ENCODE measurements at places on chromosomes 12 and 14. TPM values are rescaled to one million over a fixed set of nuclear protein-coding genes. Genes with fewer than 3 reads are reported as not detected.
A peak's percentile ranks its signal among the peaks of the same experiment; 100 is the strongest.

Gene SOAT2
- total RNA-seq, result not detected

Gene HRK
- total RNA-seq, result not detected

Gene OR2AP1
- not detected for total RNA-seq

Gene CPSF2
- 53.4 TPM for total RNA-seq

Gene PARPBP
- total RNA-seq, result 0.76 TPM

Gene KRT74
- total RNA-seq, result not detected

Gene DTX1
- 1.6 TPM for total RNA-seq

Gene KRT81
- not detected for total RNA-seq

Gene KCNC2
- total RNA-seq, result not detected

DNA sequence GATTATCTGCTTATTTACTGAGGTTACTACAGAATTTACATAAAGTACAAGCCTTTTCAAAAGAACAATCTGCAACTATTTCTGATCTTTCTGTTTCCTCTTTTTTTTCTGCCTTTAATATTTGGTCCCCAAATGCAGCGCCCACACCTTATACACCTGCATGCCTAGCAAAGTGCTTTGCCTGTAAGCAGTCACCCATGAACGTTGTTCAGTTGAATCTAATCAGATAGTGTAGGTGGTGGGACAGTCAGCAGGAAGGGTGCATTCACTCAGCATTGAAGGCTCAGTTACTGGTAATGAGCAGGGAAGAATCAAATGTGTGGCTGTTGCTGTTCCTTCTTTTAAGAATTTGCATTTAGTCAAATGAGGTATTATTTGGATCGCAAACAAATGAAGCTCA, 108.4 kb downstream of the GPR135 start:
- H3K4me1 ChIP-seq, result peaks cover 38% of the 10 kb centered on the region
- H3K27ac ChIP-seq, result no peak overlapping the region
- DNase-seq, result no peak
- peaks cover 29% of the 10 kb centered on the region for H3K36me3 ChIP-seq
- no peaks in the 10 kb centered on the region for H3K27me3 ChIP-seq

DNA sequence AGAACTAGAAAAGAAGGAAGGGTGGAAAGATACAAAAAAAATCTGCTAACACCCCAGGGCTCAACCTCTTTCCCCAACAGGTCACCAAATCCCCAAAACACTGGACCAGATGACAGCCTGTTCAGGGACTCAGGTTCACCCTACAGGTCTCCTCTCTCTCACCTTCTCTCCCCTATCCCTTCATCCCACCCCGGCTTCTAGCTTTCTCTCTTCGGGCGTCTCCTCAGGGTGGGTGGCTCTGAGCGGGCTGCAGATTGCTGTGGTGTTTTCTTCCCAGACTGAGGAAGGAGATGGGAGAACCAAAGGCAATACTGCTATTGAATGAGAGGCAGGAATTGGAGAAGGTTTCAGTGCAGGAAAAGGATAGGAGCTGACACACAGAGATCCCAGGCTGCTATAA, 39.3 kb downstream of the ANO2 start:
- H3K27ac ChIP-seq, result no peak overlapping the region
- peaks cover 6% of the 10 kb centered on the region for H3K27me3 ChIP-seq
- no peak for DNase-seq

DNA sequence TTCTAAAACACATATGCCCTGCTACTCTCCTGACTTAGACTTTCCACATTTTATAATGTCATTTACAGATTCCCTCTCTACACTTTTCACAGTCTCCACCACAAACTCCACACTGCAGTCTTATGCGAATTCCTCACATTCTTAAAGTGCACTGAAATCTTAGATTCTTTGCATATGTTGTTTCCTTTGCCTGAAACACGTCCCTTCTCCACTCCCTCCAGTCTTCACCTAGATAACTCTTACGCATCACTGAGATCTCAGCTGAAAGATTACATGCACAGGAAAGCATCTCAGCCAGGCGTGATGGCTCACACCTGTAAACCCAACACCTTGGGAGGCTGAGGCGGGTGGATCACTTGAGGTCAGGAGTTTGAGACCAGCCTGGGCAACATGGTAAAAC, 3.8 kb upstream of the ARHGAP9 start:
- H3K4me3 ChIP-seq, result no peak overlapping the region
- H3K4me1 ChIP-seq, result peaks cover under 1% of the 10 kb centered on the region
- no peak for DNase-seq
- H3K27ac ChIP-seq, result no peak overlapping the region

- no peak for DNase-seq
- H3K27me3 ChIP-seq, result peaks cover 2% of the 10 kb centered on the region
- H3K4me3 ChIP-seq, result no peak overlapping the region
- no peaks in the 10 kb centered on the region for H3K36me3 ChIP-seq
- H3K4me1 ChIP-seq, result no peaks in the 10 kb centered on the region
- no peak overlapping the region for H3K27ac ChIP-seq
Observed at GRCh38 chr12:25146686-25147085, 48.3 kb downstream of the DNAI7 start.

DNA sequence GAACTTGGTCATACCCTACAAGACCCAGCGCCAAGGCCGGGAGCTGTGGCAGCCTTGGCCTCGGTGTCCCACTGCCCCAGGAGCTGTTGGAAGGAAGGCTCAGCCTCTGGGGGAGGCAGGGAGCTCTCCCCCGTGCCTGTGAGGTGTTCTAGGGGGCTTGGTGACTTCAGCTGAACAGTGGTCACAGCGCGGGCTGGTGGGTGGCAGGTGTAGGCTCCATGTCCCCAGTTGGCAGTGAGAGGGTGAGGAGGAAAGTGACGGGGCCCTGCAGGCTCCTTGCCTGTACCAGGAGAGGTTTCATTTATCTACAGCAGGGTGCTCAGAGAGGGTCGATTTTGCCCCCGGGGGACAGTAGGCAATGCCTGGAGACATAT, 47.5 kb downstream of the DLK1 start:
- peaks cover 5% of the 10 kb centered on the region for H3K27me3 ChIP-seq
- H3K4me3 ChIP-seq, result no peak overlapping the region
- H3K36me3 ChIP-seq, result no peaks in the 10 kb centered on the region
- H3K27ac ChIP-seq, result no peak overlapping the region
- DNase-seq, result no peak

DNA sequence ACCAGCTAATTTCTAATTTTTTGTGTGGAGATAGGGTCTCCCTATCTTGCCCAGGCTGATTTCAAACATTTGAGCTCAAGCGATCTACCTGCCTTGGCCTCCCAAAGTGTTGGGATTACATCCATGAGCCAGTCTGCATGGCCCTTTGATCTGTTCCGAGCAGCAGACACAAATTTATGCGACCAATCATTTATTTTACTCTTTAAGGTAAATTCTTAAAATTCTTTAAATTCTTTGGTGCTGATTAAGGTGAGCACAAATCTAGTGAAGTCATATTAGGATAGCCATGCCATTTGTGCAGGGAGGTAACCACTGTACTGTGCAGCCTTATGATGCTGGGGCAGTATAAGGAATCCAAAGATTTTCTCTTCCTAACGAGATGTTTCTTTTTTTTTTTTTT, 135.7 kb downstream of the SRGAP1 start:
- no peaks in the 10 kb centered on the region for H3K36me3 ChIP-seq
- H3K4me3 ChIP-seq, result no peak overlapping the region
- H3K27ac ChIP-seq, result no peak overlapping the region
- H3K4me1 ChIP-seq, result no peaks in the 10 kb centered on the region
- DNase-seq, result no peak
- no peaks in the 10 kb centered on the region for H3K27me3 ChIP-seq

DNA sequence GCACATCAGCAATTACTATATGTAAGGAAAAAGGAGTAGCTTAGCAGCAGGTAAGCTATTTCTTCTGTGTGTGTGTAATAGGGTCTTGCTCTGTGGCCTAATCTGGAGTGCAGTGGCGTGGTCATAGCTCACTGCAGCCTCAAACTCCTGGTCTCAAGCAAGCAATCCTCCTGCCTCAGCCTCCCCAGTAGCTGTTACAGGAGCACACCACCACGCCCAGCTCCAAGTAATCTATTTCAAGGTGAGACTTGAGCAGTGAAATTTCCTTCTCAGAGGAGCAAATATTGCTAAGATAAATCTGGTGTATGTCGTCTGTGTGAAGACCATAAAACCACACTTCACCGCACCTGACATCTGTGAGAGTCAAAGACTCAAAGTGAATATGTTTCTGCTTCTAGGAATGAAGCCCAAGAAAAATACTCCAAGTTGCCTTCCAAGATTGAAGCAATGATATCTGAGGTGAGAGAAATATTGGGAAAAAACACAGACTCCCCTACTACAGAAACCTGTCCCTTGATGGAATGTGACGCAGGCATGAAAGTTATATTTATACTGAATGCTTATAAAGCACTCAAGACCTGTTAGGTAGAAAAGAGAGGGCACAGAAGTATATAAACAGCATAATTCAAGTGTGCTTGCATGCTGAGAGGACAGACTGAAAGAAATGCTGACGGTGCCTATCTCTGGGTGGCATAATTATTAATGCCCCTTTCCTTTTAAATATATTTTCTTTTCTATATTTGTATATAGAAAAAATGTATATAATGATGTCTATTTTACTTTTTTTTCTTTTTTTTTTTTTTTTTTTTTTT, 2.5 kb upstream of the SELPLG start:
- no peak overlapping the region for H3K27ac ChIP-seq
- DNase-seq, result no peak
- H3K27me3 ChIP-seq, result no peaks in the 10 kb centered on the region
- no peaks in the 10 kb centered on the region for H3K36me3 ChIP-seq
- H3K4me1 ChIP-seq, result peaks cover 11% of the 10 kb centered on the region

GRCh38 chr14:60238955-60239354, 10.1 kb upstream of the PPM1A start:
- no peak for DNase-seq
- peaks cover 9% of the 10 kb centered on the region for H3K4me1 ChIP-seq
- H3K36me3 ChIP-seq, result no peaks in the 10 kb centered on the region
- H3K27ac ChIP-seq, result no peak overlapping the region
- H3K27me3 ChIP-seq, result no peaks in the 10 kb centered on the region

DNA sequence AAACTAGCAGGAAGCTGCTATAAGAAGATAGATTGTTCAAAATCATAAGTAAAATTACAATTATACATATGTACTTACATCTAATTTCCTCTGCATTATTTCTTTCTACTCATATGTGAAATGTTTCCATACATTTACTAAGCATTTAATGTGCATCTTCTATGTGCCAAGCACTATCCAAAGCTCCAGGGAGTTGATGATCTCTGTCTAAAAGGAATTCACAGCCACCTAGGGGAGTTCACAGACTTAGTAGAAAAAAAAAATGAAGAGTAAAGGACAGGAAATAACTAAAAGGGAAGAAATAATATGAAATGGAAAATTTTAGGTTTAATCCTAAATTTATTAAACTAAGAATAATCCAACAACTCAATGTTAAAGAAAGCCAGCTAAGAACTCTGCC, 91.7 kb downstream of the EFCAB11 start:
- H3K27me3 ChIP-seq, result no peaks in the 10 kb centered on the region
- H3K36me3 ChIP-seq, result no peaks in the 10 kb centered on the region
- DNase-seq, result no peak
- no peak overlapping the region for H3K27ac ChIP-seq

- H3K4me1 ChIP-seq, result no peaks in the 10 kb centered on the region
- no peak overlapping the region for H3K27ac ChIP-seq
- H3K4me3 ChIP-seq, result no peak overlapping the region
- H3K27me3 ChIP-seq, result no peaks in the 10 kb centered on the region
Observed at GRCh38 chr14:29937116-29937515, 9.5 kb upstream of the PRKD1 start.

DNA sequence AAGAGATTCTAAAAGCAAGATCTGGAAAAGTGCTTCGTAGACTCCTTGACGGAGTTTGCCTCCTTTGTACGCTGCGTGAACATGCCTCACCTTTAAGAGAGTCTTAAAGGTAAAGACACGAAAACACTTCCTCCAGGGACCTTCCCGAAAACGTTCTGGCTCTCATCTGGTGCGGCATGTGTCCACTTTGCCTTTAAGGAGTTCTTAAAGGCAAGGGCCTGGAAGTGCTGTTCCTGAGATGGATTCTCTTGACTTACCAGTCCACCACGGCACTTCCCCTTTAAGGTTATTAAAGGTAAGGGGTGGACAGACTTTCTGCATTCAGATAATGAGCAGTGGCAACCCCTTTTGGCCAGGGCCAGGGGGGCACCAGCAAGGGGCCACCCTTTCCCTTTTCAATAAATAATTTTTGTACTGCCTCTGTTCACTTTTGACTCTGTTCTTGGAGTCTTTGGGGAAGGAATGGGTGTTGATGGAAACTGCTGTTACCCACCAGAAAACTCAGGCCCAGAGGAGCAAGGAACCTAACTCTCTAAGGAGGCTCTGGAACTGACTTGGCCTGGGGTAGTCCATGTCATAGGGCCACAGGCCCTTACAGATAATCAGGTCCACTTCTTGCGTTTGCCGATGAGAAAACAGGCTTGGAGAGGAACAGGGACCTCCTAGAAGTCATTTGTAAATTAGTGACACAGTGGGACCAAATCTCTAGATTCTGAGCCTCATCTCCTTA, 4.4 kb downstream of the REM2 start:
- no peaks in the 10 kb centered on the region for H3K36me3 ChIP-seq
- no peaks in the 10 kb centered on the region for H3K27me3 ChIP-seq
- no peaks in the 10 kb centered on the region for H3K4me1 ChIP-seq
- no peak overlapping the region for H3K27ac ChIP-seq

DNA sequence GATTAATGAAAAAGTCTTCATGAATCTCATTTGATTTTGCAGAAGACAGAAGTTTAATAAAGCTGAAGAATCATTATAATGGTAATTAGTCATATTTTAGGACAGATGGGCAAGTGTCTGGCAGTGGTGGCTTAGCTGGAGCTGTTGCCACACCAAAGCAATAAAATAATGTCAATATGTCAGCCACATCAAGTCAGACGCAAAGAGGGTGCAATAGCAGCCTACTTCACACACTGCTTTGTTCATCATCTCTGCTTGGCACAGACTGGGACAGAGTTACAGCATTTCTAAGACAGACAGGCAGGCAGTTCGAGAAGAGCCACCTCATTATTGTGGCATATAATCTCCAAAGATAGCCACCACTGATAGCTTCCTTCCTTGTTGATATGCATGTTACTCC, 16.9 kb upstream of the KRR1 start:
- DNase-seq, result no peak
- no peak overlapping the region for H3K4me3 ChIP-seq
- no peaks in the 10 kb centered on the region for H3K36me3 ChIP-seq
- no peak overlapping the region for H3K27ac ChIP-seq

DNA sequence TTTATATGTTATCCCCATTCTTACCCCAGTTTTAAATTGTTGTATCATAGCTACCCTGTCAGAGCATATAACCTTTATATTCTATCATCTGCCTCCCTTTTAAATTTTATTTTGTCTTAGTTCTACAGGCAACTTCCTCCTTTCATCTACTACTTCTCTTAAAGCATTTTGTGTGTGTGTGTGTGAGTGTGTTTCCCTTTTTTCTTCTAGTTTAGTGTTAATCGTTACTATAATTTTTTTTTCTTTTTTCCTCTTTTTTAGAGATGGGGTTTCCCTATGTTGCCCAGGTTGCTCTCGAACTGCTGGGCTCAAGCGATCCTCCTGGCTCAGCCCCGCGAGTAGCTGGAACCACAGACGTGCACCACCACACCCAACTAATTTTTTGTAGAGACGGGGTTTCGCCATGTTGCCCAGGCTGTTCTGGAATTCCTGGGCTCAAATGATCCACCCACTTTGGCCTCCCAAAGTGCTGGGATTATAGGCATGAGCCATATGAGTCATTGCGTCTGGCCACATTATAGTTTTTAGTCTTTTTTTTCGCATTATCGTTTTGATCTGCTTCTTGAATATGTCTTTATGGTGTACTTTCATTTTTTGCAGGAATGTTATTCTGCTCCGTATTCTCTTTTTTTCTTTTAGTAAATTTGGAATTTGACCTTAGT, 33.1 kb upstream of the FBXO34 start:
- H3K4me3 ChIP-seq, result no peak overlapping the region
- no peak overlapping the region for H3K27ac ChIP-seq
- DNase-seq, result no peak
- H3K4me1 ChIP-seq, result peaks cover 9% of the 10 kb centered on the region

GRCh38 chr14:93939304-93940229, 12.4 kb downstream of the FAM181A start:
- H3K4me3 ChIP-seq, result no peak overlapping the region
- peak overlapping the region; percentile 98 for H3K27ac ChIP-seq
- peak; percentile 92 for DNase-seq
- H3K27me3 ChIP-seq, result no peaks in the 10 kb centered on the region
- peaks cover 77% of the 10 kb centered on the region for H3K4me1 ChIP-seq
